Hindlimb muscle (tissue), 1 donor: ENCODE measurements at places on chromosomes 11 and 22.

DNA sequence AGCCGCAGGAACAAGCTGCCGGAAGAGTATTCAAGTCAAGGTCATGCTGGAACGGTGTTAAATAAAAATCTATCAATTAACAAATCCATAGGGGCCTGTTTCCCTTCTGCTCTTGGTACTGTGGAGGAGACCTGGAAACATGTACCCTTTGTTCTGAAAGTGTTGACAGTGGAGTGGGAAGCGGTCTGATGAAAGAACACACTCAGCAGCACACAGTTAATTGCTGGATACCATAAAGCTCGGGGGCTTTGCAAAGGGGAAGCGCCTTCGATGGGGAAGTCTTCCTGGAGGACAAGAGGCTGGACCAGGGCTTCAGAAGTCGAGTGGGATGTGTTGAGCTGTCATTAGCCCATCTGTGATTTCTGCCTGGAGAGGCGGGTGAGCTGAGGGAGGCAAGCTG is 112.5 kb upstream of the CLPB start:
- no peak for DNase-seq

GRCh38 chr11:18986744-18987143 is 47.5 kb upstream of the MRGPRX1 start:
- DNase-seq = no peak

- DNase-seq = no peak
These were observed 36.9 kb downstream of the EIF3F start for GRCh38 chr11:8023831-8024555.

GRCh38 chr22:48738204-48738980 is 1089.3 kb downstream of the BRD1 start:
- DNase-seq = no peak

DNA sequence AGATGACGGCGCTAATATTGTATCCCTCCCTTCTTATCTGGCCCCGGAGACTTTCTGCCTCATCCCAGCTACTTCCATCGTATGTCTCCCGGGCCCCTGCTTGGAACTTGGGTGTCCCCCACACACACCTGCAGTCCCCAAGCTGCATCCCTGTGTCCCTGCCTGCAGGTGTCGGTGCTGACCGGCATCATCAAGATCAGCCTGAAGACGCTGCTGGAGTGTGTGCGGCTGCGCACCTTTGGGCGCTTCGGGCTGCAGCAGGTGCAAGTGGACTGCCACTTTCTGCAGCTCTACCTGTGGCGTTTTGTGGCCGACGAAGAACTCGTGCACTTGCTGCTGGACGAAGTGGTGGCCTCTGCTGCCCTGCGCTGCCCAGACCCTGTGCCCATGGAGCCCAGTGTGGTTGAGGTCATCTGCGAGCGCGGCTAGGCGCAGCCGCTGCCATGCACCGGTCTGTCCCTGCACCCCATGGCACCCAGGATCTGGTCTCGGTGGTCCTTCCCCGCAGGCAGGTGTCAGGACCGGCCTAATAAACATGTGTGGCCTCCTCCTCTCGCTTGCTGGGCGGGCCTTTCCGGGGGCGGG is 421 bp upstream of the TM7SF2 start:
- no peak for DNase-seq

GRCh38 chr11:119728211-119728626 is 781 bp downstream of the NECTIN1 start:
- DNase-seq = no peak

DNA sequence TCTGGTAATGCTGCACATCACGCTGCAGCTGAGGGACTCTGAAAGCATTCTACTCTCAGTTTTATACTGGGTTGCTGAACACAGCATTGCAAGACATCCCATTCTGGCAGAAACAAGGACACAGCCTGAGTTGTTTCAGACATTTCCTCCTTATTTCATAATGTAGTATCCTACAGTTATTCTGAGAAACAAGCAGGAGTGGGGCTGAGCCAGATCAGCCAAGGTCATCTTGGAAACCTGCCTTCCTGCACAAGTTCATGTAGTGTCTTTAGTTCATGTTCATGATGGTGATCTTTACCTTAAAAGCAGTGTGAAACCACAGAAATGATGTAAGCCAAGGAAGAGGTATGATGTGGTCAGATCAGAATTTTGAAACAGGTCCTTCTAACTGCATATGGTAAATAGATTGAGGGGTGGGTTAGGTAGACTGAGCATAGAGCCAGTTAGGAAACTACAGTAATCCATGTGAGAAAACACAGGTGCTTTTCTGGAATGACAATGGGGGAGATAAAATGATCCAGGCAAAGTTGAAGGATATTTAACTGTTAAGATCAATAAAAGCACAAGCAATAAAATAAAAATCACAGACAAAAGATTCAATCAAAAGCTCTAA is 1686.8 kb downstream of the LRRC4C start:
- DNase-seq = no peak

DNA sequence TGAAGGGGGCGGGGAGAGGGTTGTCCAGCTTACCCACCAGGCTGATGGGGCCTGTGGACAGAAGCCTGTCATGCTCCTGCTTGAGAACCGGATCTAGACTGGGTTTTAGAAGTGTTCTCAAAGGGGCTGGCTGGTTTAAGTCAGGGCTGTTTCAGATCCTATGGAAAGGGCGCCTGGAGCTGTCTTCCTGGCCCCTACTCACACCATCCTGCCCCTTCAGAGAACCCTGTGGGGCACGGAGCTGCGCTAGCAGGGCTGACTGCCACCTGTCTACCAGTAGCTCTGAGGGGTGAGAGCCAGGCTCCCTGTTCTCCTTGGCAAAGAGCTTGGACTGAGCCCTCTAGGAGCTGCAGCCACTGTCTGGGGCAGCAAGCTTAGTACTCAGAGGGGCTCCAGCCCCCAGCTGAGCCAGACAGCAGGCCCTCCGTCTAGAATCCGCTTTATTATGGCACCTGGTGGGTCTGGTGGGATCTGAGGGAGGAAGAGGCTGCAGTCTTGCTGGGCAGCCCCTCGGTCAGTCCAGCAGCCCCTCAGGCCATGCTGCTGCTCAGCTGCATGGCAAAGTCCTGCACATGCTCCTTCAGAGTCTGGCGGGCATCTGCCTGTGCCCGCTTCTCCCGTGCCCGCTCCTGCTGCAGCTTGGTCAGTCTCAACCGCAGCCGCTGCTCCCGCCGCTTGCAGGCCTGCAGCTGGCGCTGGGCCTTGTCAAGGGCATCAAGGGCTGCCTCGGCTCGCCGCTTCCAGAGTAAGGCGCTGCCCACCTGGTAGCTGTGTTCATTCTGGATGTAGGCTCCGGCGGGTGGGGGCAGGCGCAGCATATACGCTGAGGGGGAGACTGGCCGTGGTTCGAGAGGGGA is 2.3 kb downstream of the THAP7 start:
- no peak for DNase-seq

- no peak for DNase-seq
These were observed 165.3 kb downstream of the RRAS2 start for GRCh38 chr11:14193644-14194043.

DNA sequence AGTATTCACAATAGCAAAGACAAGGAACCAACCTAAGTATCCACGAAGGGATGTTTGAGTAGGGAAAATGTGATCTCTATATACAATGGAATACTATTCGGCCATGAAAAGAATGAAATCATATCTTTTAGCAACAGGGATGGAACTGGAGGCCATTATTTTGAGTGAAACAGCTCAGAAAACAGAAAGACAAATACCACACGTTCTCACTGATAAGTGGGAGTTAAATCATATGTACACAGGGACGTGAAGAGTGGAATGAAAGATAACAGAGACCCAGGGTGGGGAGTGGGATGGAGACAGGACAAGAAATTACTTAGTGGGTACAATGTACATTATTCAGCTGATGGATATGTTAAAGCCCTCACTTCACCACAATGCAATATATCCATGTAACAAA is 1012.7 kb downstream of the TBC1D22A start:
- no peak for DNase-seq

- no peak for DNase-seq
These were observed 23.0 kb downstream of the EHF start for GRCh38 chr11:34643846-34644245.

DNA sequence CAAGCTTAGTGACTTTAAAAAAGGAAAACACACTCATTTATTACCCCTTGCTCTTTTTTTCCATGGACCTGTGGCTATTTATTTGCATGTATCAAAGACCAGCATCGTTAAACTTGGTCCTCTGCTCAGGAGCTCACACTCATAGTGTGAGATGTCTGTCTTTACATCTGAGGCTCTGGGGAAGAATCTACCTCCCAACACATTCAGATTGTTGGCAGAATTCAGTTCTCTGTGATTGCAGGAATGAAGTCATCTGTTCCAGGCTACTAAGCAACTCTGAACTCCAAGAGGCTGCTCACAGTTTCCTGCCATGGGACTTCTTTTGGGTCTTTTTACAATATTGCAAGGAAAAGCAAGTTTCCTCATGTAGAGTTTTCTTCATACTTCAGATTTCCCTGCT is 138.8 kb downstream of the LRRC4C start:
- peak; percentile 59 for DNase-seq

DNA sequence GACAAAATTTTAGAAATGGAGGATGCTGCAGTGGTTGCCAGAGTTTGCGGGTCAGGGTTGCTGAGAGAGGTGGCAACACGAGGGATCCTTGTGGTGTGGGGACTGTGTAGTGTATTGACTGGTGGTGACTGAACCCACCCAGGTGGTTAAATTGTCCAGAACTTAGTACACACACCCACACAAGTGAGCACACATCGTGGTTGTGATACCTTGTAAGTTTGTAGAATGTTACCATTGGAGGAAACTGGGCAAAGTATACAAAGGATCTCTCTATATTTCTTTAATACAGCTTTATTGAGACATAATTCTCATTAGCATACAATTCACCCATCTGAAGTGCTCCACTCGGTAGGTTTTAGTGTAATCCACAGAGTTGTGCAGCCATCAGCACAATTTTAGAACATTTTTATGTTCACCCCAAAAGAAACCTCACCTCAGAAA is 56.1 kb downstream of the MED15 start:
- DNase-seq = no peak

DNA sequence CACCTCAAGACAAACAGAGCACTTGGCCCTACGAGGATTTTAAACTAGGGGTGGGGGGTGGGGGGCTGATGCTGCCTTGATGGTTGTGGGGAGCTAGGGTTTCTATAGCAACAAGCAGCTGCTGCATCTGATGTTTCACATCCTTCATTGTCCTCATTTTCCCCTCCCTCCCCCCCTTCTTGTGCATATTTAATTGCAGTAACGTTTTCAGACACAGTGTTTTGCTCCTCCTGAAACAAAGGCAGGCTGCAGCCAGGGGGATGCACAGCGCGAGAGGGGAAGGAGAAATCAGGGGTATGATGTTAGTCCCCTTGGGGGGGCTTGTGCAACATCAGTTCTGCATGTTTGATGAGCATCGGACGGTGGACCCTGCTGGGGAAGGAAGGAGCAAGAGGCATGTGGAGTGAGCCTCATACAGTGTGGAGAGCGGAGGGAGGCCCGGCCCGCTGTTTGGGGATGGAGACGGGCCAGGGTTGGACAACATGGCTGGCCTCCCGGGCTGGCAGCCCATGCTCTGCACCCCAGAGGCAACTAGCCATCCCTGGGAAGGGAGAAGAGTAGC is 208.3 kb downstream of the CEP164 start:
- no peak for DNase-seq

DNA sequence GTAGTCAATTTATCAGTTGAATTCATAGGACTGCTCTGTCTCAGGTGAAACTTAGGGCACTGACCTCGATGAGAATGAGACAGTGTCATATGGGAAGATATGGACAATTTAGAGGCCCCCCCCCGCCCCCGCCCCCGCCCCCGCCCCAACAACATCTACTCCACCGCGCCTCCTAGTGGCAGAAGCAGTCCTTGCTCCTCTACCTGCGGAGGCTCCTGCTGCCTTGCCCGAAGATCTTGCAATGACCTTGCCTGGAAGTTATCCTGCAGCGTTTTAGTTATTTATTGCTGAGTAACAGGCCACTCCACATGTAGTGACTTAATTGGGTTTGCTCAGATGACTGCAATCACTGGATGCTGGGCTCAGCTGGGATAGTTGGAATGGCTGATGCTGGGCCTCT is 15.2 kb downstream of the SERPINH1 start:
- DNase-seq = no peak

DNA sequence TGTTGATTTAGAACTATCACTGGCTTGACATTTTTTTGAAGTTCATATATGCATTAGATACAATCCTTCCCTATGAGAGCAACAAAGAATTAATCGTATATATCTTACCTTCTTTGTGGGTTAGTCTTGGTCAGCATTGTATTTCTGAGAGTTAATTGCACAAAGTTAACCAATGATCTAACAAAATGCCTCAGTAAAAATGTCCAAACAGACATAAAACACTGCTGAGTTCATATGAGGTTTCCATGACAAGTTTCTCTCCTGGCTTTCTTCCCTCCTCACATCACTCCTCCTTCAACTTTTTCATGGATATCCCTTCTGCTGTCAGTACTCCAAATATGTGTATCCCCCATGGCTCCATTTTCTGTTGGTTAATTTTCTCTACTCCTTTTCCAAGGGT is 9.0 kb downstream of the MAP6 start:
- no peak for DNase-seq

DNA sequence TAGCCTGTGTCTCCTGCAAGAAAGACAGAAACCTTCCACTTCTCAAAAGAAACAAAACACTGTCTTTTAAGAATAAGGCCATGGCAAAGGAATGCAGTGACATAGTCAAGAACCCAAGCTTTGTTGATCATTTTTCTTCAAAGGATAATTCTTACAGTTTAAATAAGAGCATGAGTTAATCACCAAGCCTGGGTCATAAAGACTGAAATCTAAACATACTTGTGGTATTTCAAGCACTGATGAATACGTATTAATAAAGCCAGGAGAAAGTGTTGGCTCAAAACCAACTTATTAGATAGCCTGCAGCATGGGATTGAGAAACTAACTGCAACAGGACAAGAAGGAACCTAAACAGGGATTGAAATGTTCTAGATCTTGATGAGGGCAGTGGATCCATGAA is 143.3 kb upstream of the MTNR1B start:
- DNase-seq = no peak

DNA sequence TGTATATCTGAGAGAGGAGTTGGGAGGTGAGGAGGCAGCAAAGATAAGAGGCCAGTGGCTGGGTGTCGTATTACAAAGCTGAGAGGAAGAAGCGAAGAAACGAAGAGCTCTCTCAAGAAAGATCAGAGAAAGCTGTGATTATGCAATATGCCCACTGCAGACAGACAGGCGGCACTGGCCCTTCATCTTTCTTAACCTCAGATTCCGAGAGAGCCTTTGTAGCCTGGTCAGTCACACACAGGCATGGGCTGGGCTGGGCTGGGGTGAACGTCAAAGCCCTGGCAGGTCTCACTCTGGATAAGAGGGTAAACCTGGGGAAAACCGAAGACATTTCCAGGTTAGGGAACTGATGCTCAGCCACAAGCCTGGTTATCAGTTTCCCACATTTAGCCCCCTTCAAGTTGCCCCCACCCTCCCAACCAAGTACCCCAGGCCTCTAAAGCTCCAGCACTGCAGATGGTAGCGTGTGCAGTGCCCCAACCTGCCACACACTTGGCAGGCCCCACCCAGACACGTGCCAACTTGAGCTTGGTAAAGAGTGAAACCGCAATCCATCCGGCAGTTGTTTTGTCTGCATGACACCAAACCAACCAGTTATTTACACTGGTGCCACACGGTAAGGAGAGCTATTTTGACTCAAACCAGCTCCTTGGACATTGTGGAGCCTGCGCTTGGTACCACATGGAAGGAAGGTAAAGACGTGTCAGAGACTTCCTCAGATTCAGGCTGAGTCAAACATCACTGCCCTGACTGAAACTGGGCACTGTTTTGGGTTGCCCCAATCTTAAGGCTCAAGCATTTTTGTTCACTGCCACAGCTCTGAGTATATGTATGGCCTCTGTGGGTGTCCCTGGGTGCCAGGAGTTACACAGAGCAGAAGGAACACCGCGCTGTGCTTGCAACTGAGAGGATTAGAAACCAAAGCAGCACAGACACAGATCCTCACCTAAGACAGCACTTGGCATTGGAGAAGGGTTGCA is 135.9 kb downstream of the FDX1 start:
- DNase-seq = no peak
